ENCODE measurements at places on chromosomes 1 and 21.

GRCh38 chr1:173149887-173150286, 57.2 kb downstream of the TNFSF4 start:
- DNase-seq = peak; percentile 94

DNA sequence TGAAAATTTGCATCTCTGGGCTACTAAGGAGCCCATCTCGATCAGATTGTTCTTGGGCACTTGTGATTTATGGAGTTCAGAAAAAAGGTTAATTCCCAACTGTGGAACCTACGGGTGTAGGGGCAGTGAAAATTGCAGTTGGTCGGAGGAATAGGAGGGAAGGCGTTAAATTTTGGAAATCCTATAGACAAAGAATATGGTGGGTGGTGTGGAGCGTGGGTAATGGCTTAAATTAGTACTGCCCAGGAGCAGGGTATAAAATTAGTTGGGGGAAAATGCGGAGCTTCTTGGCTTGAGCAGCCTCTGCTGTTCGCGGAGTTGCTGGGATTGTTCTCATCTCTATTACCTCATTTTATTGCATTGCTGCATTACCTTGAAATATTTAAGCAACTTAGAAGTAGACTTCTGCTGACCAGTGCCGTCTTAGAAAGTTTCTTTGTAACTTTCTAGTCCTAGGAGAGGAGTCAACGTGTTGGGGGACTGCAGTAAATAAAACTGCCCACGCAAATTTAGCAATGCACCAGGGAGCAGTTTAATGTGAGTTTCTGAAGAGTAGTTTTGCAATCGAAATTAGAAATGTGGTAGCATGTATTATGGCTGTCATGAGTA, 514 bp downstream of the S1PR1 start:
- DNase-seq = peak; percentile 59

- no peak for DNase-seq
These were observed 279.9 kb downstream of the PTPRU start for GRCh38 chr1:29516063-29516820.

GRCh38 chr1:231691618-231692259, 65.1 kb downstream of the DISC1 start:
- peak; percentile 52 for DNase-seq

GRCh38 chr1:36182734-36183133, 26.8 kb downstream of the MAP7D1 start:
- DNase-seq = no peak

- DNase-seq = peak; percentile 92
These were observed 471.4 kb downstream of the PTBP2 start for GRCh38 chr1:97192872-97193572.

- peak; percentile 75 for DNase-seq
These were observed at the start of gene KCNJ6 for GRCh38 chr21:37916310-37917051. Gene KCNJ6 (minus strand): TSS chr21:37916457. CDS start chr21:37840682, 75,775 bp downstream.

DNA sequence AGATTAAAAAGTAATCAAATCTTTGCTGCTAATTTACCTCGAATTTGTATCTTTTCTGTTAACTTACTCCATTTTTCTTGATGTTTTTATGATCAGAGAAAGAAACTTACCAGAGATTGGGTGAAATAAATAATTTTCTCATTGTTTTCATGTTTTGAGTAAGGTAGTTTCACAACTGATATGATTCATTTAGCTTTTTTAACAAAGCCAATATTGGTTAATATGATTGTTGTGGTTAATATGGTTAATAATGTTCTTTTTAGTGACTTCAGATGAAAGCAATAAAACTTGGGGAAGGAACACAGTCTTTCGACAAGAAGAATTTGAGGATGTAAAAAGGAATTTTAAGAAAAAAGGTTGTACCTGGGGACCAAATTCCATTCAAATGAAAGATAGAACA, 48.1 kb downstream of the MAP3K21 start:
- no peak for DNase-seq

DNA sequence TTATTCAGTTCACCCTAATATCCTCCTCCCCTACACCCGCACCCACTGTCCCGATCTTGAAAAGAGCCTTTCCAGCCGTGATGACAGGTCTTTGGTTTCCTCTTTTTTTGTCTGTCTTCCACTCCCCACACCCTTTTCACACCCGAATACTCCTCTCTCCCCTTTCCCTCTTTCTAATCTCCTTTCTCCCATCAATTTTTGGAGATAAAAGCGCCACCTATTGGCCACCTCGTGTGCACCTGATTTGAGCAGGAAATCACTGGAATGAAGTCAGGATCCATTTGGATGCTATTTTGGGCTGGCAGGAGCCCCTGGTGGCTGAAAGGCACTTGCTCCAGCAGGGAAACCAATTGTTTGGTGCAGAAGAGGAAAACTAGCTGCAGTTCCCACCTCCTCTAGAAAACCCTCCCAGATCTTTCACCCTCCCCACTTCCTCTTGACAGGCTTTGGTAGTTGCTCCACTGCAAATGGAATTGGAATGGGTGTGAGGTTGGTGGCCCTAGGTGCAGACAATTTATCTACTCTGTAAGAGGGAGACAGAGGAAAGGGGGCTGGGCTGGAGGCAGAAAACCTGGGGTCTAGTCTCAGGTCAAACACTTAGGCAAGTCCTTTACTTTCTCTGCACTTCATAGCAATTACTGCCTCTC, 8.4 kb downstream of the FOXE3 start:
- peak; percentile 32 for DNase-seq

DNA sequence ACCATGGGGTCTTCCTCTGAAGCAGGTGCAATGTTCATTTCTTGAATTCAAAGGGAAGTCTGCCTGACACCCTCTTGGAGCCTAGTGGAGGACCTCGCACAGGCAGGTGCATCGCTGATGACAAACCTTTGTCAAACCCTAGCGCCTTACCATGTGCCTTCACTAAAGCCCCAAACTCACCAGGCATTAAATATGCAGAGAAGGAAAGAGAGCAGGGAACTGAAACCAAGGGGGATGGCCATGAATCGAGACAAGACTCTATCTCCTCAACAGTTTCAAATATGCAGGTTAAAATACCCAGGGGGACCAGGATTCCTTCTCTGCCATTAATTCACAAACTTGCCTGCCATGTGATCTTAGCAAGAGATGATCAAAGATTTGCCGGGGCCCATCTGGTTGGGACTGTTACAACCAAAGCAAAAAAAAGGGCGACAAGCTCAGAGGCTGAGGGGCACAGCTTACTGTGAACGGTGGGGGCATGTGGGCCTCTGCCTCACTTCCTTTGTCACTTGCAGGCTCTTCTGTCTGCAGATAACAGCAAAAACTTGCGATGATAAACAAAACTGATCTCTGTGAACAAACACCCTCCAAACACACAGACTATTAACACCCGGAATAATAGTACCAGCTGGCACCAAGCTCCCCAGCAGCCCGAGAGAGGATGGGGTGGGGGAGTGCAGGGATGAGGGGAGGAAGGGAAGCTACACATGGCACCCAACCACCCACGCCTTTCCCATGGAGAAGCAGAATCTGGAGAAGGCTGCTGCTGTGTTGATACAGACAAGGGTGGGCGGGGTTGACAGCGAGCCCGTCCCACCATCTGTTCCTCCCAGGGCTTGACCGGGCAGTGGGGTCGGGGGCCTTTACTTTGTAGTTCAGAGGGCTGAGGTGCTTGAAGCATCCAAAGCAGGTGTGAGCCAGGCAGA, 33.9 kb downstream of the TMEM63A start:
- no peak for DNase-seq

DNA sequence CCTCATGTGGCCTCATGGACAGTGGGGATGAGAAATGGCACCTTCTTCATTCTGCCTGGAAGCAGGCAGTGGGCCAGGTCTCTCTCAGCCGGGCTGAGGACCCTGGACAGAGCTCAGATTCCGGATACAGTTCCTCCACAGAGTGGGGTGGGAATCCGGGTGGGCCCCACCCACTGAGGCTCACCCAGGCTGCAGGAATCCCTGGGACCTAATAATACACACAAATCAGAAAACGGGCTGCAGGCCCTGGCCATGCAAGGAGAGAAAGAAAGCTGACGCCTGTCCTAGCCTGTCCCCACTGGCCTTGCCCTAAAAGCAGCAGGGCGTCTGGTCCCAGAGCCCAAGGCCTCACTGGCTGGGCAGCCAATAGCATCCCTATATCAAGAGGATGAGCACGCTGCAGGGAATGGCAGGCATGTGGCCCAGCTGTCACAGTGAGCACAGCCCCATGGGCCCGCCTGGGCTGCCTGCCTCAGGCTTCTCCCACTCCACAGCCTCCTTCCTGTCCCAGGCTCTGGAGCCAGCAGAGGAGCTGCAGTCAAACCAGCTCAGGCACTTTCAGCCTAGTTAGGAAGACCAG, 25.3 kb downstream of the ACTA1 start:
- DNase-seq = peak; percentile 16

GRCh38 chr21:45358711-45359310, 46.2 kb upstream of the COL18A1 start:
- DNase-seq = no peak

DNA sequence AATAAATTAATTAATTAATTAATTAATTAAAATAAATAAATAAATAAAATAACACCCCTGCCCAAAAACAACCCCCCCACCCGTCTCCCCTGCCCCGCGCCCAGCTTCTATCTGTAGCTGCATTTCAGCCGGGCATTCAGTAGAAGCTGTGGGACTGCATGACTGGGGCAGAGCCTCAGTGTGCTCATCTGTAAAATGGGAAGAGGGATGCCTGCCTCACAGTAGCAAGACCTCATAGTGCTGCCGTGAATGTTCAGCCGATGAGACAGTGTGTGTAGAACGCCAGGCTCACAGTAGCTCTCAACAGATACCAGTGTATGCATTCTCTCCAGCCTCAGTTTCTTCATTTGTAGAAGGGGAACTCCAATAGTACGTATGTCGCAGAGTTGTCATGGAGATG, 8.7 kb downstream of the PADI4 start:
- no peak for DNase-seq

GRCh38 chr1:171128463-171128862, 37.8 kb downstream of the FMO3 start:
- no peak for DNase-seq

GRCh38 chr1:116252785-116253184, 120.3 kb upstream of the ATP1A1 start:
- no peak for DNase-seq

DNA sequence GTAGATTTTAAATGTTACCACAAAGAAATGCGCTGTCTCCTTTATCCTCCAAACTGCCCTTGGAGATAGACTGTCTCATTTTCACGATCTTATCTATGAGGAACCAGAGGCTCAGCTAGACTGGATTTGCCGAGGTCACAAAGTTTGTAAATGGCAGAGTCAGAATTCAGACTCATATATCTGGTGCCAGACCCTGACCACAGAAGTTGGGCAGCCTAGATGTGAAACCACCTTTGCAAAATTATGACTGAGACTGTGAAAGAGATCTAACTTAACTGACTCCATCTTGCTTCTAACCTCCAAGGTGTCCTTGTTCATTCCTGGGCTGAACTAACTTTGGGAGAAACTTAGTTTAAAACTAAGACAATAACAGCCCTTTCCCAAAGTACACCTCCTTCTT, 14.1 kb downstream of the CNR2 start:
- DNase-seq = no peak

- no peak for DNase-seq
These were observed 30.5 kb downstream of the RHBG start for GRCh38 chr1:156399355-156400125.

DNA sequence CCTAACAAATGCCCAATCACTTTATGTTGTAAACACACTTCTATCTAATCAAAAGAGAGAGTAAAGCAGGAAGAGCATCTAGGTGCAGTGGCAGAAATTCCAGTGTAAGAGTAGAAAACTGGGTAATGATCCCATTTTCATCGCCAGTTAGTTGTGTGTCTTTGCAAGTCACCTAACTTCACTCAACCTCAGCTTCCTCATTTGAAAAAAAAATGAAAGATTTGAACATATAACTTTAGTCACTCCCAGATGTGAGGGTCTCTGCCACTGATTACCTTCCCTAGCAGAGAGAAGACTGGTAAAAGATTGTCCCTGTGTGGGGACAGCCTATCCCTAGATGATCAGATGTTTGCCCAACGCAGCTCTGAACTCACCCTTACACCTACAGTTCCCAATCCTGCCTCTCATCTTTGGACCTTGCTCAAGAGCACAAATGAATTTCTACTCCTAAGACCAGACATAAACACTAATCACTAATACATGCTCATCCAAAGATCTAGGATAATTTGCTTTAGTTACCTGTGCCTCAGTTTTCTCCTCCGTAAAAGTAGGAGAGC, 25.2 kb upstream of the DUSP23 start:
- no peak for DNase-seq

GRCh38 chr1:6348511-6349191, 44.9 kb downstream of the ACOT7 start:
- no peak for DNase-seq

DNA sequence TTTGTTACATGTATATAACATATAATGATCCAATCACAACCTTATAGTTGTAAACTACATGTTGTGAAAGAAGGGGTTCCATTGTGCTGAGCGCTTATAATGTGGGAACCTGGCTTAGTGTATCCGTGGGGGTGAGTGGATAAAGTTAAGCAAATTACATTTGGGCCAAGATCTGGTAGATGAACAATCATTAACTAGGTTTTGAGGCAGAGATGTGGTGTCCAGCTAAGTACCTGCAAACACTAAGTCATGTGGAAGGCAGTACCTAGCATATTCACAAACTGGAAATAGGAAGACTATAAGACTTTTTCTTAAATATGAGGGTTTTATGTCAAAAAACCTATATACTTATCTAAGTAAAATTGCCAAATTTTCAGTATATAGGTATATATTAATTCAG, 167.2 kb upstream of the PDE4B start:
- no peak for DNase-seq

DNA sequence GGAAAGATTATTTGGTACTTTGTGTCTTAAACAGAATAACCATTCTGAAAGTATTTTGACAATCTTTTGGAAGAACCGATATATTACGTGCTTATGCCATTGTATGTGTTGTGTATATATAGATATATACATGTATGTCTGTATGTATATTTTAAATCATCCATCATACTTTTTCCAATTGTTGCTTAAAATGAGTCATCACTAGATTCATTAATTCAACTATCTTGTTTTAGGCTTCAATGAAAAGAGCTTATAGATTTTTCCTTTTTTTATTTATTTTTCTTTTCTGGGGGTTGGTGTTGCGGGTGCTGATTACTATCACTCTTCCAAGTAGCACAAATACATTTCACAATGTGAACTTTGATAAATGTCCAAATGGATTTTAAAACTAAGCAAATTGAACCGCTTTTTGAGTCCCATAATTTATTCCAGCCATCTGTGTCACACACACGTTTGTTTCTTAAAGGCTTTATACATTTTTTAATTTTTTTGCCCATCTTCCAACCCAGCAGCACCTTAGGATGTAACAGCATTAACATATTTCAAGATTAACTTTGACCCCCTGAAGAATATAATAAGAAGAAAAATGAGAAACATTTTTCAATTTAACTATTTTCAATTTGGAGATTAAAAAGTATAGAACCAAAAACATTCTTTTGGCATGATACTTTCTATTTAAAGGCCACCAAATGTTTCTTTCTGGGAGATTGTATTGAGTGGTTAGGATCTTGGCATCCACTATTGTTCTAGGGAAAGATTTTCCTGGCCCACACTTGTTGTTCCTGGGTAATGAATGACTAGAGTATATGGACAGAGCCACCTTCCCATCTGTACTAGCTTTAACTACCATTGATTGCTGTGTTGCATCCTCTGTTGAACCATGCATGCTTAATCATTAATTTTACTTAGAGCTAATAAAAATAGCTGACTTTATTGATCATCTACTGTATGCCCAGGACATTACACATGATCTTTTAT, 9.3 kb upstream of the DPYD start:
- no peak for DNase-seq
